Heart right ventricle (tissue), 16 donors: ENCODE measurements at places on chromosomes 6 and 20. TPM values are rescaled to one million over a fixed set of nuclear protein-coding genes. Genes with fewer than 3 reads are reported as not detected.

DNA sequence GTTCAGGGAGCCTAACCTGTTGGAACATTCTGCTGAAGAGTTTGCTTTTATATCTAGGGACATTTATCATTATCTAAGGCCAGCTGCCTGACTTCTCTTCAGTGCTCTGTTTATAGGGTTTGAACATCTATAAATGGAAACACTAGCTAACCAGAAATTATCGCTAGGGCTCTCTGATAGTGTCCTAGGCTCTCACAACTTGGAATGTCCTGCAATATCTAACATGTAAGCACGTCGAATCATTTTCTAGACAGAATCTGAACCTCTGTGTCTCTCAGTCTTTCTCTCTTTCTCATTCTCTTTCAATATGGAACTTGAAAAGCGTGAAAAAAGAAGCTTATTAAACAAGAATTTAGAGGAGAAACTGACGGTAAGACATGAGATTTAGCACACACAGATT lies 92.5 kb upstream of the MLIP start:
- DNase-seq = no peak

- no peak for DNase-seq
These were observed 69.3 kb downstream of the IMPG1 start for GRCh38 chr6:76003113-76003512.

DNA sequence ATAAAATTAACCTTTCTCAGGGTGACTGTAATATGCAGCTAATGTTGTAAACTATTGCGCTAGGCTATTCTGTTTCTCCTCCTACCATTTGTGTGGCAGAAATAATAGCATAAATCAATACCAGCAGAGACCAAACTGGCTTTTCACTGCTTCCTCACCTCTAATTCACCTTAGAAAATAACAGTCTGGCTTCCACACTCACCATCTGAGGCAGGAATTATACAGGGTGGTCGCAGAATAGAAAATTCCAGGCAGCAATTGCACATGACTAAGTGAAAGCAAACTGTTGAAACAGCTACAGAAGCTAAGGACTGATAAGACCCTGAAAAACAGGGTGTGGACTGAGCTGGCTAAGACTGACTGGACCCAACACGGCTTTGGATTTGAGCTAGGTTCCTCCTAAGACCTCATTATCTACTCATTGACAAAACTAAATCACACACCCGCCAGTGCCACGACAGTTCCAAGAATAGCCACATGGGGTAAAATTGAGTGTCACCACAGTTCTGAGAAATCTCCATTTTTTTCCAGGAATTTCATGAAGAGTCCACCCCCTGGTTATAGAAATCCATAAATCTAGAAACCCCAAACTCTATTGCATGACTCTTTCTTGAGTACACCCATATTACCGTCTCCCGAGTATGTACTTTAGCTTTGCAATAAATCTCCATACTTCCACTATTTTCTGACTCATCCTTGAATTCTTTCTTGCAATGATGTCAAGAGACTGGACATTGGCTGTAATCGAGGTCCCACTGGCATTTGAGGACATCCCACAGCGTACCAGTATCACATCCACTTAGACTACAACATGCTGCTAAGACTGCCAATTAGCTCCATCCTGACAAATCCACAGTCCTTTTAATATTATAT lies 60.9 kb upstream of the KCNQ5 start:
- DNase-seq = no peak

- no peak for DNase-seq
These were observed 96.7 kb downstream of the FYN start for GRCh38 chr6:111776236-111777221.

DNA sequence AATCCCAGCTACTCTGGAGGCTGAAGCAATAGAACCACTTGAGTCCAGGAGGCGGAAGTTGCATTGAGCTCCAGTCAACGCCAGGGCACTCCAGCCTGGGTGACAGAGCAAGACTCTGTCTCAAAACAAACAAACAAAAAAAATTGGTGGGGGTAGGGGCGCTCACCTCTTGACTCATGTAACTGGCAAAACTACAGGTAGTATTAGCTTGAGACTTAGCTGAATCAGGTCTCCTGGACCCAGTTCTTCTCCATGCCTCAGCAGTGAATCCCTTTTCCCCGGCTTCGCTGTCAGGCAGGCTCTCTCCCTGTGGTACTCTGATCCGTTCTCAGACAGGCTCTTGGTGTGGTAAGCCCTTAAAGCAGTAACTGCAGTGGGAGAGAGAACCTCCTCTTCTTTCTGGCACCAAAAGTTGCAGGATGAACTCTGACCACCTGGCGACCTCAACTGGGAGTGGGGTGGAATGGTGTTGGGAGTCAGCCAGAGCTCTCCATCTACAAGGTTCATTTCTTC lies 12.9 kb downstream of the SLC9A8 start:
- DNase-seq = no peak

DNA sequence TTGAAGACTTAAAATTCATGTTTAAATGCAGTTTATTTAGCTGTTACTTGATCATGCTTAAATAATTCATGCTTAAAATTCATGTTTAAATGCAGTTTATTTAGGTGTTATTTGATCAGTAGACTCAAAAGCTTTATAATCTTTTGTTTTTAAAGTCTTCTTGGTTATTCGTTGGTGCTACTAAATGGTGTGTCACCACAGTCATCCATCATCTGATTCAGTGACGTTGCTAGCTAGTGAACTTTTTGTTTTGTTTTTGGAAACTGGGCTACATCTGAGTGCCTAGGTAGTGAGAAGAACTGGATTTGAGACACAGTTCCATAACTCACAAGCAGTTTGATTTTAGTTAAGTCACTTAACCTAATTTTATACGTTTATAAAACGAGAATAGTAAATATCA lies 20.9 kb downstream of the SCAF8 start:
- DNase-seq = no peak

DNA sequence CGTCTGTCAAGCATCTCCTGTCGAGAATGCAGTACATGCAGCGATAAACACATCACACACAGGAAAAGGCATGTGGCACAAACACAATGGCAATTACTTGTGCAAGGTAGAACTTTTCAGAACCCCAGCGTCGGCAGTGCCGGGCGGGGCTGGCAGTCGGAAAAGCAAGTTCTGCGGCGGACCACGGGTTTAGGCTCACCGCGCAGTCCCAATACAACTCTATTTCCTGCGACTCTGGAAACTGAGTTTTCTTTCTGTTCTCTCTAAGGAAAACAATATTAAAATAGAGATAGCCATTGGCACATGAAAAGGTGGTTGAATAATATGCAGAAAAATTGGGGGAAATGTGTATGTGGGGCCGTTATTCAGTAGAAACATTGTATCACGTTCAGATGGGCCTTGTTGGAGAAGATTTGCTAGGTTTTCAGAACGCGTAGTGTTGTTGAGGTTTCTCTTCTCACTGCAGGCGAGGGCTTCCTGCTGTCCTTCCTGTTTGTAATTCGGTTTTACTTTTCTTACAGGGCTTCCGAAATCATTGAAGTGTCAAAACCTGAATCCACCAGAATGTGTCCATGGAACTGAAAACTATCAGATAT lies 369.5 kb downstream of the THBS2 start:
- DNase-seq = no peak

DNA sequence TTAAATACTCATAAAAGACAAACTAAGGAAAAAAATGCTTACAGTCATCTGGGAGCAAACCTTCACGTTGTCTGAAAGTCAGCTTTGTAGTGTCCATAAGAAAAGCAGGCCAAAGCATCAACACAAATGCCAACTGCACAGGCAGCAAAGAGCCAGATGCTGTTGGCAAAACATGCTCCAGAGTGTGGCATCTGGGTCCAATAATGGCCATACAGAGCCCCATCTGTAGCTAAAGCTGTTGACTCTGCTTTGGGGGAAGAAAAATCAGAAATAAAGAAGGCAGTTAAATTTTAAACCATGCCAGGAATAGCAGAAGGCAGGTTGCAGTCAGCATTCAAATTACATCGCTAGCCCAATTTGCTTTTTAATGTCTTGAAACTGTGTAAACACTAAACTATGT lies 776.3 kb downstream of the EYS start:
- DNase-seq = no peak

- no peak for DNase-seq
These were observed 4.8 kb downstream of the TAF4 start for GRCh38 chr20:62060631-62061541.

GRCh38 chr20:9353916-9354276 lies 160.5 kb upstream of the LAMP5 start:
- no peak for DNase-seq

- DNase-seq = no peak
These were observed 886 bp downstream of the ROMO1 start for GRCh38 chr20:35699957-35700624.

DNA sequence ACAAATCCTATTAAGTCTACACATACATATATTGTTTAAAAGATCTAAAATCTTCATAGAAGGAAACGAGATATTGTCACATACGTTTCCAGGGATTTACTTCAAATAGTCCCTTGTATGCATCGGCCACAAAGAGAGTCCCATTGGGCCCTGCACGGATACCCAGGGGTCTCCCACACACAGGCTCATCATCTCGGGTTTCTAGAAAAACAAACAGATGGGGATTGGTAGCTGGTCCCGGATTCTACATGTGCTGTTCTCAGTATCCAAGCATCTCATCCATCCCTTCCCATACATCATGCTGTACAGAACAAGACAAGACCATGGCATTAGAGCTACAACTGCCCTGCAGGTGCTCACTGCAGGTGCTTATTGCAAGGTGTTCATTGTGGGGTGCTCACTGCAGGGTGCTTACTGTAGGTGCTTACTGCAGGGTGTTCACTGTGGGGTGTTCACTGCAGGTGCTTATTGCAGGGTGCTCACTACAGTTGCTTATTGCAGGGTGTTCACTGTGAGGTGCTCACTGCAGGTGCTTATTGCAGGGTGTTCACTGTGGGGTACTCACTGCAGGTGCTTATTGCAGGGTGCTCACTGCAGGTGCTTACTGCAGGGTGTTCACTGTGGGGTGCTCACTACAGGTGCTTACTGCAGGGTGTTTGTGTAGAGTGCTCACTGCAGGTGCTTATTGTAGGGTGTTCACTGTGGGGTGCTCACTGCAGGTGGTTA lies 21.0 kb downstream of the APMAP start:
- no peak for DNase-seq

GRCh38 chr6:6486595-6486994 lies 101.9 kb upstream of the LY86 start:
- no peak for DNase-seq

- DNase-seq = peak; percentile 25
These were observed 684 bp downstream of the PAQR8 start for GRCh38 chr6:52362443-52363227.

DNA sequence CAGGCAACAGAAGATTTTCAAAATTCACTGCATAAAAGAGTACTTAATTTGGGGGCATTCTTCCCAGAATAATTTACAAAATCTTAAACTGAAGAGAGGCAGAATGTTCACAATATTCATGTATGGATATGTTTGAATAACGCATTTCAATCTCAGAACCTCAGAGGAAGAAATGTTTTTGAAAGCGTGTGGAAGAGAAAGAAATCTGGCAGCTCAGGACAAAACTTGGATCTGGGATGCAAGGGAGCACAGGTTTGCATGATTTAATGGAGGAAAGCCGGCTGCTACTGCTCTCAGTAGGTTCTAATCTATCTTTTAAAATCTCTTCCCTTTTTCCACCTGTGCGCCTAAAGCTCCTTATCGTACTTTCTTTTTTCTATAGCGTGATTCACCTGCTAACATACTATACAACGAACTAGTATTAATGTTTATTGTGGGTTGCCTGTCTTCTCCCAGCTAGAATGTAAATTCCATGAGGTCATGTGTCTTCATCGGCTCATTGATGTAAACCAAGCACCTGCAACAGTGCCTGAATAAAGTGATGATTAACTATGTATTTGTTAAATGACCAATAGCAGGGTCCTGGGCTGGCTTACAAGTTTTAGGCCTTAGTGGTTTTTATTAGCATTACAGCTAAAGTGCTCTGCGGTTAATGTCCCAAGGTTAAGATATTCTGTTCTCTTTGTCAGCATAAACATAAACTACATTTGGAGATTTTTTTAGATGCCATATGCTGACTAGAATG lies 15.3 kb downstream of the PRL start:
- DNase-seq = no peak

- DNase-seq = no peak
These were observed 5.4 kb downstream of the GLP1R start for GRCh38 chr6:39053854-39054576.

DNA sequence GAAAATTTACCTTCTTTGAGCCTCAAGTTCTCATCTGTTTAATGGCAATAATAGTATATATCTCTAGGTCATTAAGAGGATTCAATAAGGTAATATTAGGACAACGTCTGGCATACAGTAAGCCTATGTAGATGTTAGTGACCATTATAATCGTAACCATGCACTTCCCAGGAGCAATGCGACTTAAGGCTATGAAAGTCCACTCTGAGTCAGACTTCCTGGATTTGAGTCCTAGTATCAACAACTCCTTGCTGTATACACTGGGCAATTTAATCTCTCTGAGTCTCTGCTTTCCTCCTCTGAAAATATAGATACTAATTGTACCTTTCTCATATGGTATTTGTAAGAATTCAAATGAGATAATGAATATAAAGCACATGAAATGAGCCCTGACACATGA lies 168.1 kb upstream of the HDDC2 start:
- no peak for DNase-seq

GRCh38 chr6:56671160-56671559 lies 28.5 kb upstream of the DST start:
- DNase-seq = no peak

GRCh38 chr6:11722805-11723631 lies 55.6 kb downstream of the ADTRP start:
- no peak for DNase-seq

GRCh38 chr20:16535277-16535676 lies 38.0 kb downstream of the KIF16B start:
- DNase-seq = no peak

- no peak for DNase-seq
These were observed 105.7 kb upstream of the SNX9 start for GRCh38 chr6:157717340-157717748.

- no peak for DNase-seq
These were observed 60.9 kb downstream of the COL9A1 start for GRCh38 chr6:70241991-70242420.

- DNase-seq = no peak
These were observed 26.8 kb downstream of the SUN5 start for GRCh38 chr20:32977281-32978008.

DNA sequence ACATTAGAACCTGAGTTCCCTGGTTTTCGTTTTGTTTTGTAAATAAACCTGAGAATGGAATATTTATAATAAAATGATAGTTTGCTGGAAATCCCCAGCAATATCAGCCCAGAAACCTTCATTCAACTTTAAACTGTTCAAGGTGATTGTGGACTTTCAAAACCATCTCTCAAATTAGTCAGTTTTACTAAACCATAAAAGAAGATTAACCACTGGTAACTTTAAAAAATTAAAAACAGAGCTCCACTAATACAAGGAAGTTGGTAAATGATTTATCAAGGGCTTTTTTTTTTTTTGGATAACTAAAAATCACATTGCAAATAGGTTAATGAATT lies 10.0 kb downstream of the MBOAT1 start:
- DNase-seq = no peak

- no peak for DNase-seq
These were observed 40.9 kb downstream of the KIZ start for GRCh38 chr20:21166801-21167200.

Gene KDM1B
- total RNA-seq = 17.2 TPM

Gene DCDC2
- not detected for total RNA-seq

Gene FRMD1
- not detected for total RNA-seq

Gene COL9A1
- 5.2 TPM for total RNA-seq

Gene SYCP2L
- total RNA-seq = 0.25 TPM

Gene PDCD2
- total RNA-seq = 26.3 TPM

Gene LAMA2
- 144 TPM for total RNA-seq

Gene PLCB4
- total RNA-seq = 33.3 TPM

Gene PSMB9
- 18.2 TPM for total RNA-seq

Gene LRRN4
- total RNA-seq = 0.19 TPM

Gene ETV7
- not detected for total RNA-seq
